ENCODE measurements at places on chromosomes 5 and 9.
A peak's percentile ranks its signal among the peaks of the same experiment; 100 is the strongest.

GRCh38 chr5:157965040-157965678 lies 106.2 kb upstream of the CLINT1 start:
- no peak for DNase-seq

DNA sequence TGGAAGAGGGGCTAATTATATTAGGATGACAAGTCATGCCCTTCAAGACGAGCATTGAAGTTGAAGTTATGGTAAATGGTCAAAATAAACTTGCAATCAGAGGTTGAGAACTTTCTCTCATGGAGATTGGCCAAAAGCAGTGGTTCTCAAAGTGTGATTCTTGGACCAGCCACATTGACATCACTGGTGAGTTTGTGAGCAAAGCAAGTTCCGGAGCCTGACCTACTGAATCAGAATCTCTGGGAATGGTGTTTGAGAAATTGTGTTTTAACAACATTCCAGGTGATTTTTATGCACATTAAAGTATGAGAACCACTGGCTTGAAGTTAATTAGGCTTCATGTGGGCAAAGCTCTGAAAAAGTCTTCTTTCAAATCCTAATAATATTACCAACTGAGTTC lies 403.5 kb downstream of the ZSWIM6 start:
- DNase-seq = no peak

DNA sequence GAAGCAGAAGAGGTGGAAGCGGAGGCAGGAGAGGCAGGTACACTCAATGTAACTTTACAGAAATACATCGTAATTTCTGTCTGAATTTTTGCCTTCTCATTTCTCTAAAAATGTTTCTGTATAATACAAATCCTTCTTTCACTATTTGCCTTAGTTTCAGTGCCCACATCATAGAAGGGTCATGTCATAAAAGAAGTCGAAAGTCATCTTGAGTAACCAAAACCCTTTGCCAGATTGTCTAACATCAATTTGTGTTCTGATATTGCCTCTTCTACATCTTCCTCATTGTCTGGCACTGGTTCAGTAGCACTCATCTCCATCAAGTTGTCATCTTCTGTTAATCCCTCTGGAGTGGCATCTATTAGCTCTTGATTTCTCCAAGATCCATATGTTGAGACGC lies 6.2 kb upstream of the CYFIP2 start:
- no peak for DNase-seq

DNA sequence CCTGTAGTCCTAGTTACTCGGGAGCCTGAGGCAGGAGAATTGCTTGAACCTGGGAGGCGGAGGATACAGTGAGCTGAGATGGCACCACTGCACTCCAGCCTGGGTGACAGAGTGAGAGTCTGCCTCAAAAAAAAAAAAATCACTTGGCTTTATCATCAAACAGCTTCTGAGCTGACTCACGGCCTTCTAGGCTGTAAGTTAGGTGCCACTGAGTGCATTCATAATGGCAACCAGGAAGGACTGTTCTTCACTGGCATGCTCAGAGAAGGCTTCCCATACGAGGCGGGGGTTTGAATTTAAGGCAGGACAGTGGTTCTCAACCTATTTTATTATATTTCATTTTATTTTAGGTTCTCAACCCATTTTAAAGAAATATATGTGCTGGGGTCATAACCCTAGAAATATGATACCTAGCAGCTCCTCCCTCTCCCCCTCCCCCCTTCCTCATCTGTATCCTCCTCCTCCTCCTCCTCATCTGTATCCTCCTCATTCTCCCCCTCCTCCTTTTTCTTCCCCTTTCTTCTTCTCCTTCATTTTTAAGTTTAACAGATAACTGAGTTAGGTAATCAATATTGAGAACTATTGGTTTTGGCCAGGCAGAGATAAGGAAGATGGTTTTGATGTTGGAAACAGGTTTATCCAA lies 19.0 kb upstream of the LHFPL2 start:
- DNase-seq = no peak

GRCh38 chr5:152331006-152331405 lies 74.1 kb downstream of the NMUR2 start:
- DNase-seq = no peak

DNA sequence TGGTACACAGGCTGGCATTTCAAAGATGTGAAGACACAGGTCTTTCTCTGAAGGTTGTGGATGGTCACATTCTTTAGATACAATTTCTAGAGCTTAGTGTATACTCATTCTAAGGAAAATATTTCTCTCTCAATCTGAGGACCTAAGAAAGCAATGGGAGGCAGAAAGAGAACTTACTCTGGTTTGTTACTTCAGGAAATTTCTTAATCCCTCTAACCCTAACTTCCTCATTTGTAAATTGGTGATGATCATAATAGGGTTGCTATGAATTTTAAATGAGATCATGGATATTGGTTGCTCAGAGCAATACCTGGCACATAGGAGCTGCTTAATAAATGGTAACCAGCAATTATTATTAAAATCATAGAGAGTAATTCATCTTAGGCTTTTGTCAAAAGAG lies 22.1 kb downstream of the FAM170A start:
- DNase-seq = no peak

GRCh38 chr5:36755920-36756488 lies 120.6 kb upstream of the NIPBL start:
- DNase-seq = no peak

GRCh38 chr5:113971454-113971853 lies 390.4 kb upstream of the KCNN2 start:
- no peak for DNase-seq

DNA sequence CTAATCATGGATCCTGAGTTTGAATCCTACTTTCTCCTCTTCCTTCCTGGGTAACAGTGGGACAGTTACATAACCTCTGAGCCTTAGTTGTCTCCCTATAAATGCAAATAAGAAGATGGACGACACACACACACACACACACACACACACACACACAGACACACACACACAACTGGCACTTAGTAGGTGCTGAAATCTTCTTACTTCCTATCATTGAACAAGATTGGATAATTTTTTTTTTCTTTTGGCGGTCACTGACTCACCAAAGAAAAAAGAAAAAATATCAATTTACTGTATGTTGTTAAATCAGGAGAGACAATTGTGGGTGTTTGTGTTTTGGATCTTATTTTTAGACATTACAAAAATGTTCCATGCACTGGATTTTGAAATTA lies 28.4 kb upstream of the TNFSF8 start:
- DNase-seq = no peak

DNA sequence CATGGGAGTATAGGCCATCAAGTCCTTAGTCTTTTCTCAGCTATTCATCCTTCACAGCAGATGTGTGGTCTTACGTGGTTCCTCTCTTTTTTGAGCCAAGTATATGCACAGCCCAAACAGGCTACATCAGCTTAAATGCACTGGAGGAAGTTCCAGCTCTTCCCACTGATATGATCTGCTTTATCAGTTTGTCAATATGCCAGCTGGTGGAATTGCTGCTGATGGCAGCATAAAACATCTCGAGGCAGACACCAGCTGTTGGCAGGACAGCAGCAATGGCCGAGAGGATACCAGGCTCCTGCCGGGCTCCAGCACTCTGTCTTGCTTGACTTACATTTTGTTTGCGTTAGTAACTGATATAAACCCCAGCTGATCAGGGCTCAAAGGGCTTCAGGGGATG lies 143.4 kb downstream of the TENT4A start:
- DNase-seq = no peak

- DNase-seq = no peak
Observed at GRCh38 chr5:146586752-146587151, 70.8 kb upstream of the GPR151 start.

DNA sequence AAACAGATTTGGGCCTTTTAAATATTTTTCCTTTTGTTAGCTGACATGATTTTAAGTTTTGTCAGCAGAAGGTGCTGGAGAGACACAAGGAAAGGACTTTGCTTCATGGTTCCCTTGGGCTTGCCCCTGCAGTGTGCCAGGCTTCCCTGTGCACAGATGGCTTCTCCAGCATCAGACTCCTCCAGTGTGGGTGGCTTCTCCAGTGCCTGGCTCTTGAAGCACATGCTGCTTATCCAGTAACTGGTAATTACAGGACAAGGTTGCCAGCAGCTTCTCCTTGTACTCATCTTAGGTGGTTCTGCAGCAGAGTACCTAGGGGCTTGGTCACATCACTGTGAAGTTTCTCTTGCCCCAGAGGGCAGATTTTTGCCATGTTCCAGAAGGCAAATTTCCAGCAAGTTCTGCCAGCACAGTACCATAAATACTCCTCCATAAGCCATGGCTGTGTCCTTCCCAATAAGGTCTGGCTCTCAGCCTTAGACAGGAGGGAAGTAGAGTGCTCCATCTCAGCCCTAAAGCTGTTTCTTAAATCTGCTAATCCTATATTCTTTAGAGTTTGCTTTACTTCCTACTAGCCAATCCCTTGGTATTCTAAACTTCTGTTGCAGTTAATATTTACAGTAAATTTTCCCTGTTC lies 62.4 kb downstream of the PJA2 start:
- no peak for DNase-seq

DNA sequence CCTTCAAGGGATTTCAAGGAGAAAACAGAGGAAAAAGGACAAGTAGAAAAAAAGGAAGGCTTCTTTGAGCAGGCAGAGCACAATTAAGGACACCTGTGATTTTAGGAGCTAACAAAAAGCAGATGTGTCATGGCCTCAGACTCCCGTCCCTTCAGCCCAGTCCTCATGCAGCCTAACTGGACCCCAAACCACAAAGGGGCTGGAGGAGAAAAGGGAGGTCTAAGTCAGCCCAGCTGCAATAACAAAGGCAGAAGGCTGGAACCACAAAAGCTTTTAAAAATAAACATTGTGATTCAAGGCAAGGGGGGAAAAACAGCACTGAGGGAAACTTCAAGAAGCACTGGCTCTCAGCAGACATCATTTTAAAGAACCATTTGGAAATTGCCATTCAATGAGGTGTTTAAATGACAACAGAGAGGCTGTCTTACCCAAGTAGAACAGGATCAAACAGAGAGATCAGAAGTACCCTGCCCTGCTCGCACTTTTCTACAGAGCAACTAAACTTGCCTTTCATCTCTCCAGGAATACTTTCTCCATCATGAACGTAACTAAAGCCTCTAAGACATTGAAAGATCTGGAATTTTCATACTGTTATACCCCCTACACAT lies 89.3 kb downstream of the SEMA5A start:
- peak; percentile 67 for DNase-seq

DNA sequence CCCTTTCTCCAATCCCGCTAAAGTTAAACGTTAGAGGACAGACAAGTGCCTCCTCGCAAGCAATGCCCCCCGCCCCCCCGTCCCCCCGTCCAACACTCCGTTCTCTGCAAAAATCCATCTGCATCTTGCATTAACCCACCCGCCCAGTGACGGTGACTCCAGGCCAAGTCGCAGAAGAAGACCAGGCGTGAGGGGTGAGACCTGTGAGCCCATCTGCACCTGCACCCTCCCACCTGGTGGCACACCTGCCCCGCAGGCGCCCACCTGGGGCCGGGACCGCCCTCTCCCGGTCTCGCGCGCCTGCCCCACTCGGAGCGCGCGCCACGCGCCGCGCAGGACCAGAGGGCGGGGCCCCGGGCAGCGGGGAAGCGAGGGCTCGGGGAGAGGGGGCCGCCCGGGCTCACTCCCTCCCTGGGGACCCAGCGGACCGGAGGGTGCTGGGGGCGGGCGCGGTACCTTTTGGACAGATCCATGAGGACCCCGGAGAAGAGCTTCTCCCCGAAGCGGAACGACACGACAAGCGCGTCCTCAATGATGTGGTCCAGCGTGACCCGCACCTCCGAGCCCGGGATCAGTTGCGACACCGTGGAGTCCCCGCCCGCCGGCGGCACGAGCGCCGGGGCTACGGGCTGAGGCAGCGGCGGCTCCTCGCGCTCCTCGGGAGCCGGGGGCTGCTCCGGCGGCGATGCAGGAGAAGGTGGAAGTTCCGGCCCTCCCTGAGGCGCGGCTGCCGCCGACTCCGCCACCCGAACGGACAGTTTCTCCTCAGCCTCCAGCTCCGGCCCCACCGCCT lies 705 bp downstream of the PWWP2A start:
- DNase-seq = no peak

GRCh38 chr5:107217721-107218130 lies 453.0 kb downstream of the EFNA5 start:
- DNase-seq = peak; percentile 18

DNA sequence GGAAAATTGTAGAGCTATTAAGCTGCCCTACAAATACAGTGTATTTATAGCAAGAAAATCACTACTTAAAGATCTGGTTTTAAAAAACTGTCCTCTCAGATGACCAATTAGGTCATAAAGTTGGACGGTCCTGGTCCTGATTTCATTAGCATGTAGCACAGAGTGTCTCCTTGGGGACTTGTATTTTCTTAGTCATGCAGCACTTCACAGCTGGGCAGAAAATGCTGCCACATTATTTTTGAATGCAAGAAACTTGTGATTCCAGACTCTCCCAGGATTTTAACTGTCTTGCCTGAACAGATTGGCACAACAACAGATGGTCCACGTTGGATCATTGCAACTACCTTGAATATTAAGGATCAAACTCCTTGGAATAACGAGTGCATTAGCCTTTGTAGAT lies 348.1 kb upstream of the SGCD start:
- no peak for DNase-seq

GRCh38 chr9:34550681-34551270 lies 28.0 kb upstream of the ENHO start:
- no peak for DNase-seq

GRCh38 chr5:149824846-149825245 lies 94.7 kb downstream of the PPARGC1B start:
- no peak for DNase-seq

GRCh38 chr9:127153501-127153900 lies 31.1 kb upstream of the ANGPTL2 start:
- no peak for DNase-seq

DNA sequence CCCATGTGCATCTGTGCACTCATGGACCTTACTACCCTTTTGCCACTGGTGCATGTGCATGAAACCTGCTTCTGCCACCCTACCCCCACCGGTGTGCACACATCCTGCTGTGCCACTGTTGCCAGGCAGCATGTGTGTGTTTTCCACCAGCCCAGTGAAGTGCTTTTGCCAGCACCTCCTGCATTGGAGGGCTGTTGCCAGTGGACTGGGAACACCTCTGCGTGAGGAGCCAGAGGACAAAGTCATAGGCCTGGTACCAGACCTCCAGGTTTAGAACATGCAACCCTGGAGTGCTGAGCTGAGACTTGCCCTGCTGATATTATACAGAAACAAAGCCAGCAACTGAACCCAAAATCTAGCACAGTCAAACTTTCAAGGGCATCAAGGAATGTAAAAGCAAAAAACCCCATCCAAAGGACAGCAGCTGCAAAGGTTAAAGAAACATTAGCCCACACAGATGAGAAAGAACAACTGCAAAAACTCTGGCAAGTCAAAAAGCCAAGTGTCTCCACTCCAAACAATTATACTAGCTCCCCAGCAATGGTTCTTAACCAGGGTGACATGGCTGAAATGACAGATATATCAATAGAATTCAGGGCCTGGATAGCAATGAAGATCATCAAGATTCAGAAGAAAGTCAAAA lies 70.6 kb upstream of the PTPN3 start:
- no peak for DNase-seq
